ENCODE measurements at places on chromosomes 3 and 15.
A peak's percentile ranks its signal among the peaks of the same experiment; 100 is the strongest.

DNA sequence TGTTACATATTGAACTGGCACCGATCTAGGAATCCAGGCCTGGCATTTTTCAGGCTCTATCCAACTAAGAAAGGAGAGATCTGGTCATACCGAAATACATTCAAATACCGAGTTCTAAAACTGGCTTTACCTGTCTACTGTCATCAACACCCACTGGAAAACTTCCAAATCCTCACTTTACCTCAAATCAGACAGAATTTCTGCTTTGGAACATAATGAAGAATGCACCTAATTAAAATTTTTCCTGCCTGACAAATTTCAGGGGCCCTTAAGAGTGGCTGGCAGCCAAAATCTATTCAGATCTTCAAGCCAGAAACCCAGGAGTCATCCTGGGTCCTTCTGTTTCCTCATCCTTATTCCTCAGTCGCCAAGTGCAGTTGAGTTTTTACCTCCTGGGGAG, 198.6 kb upstream of the FEZF2 start:
- DNase-seq = no peak

DNA sequence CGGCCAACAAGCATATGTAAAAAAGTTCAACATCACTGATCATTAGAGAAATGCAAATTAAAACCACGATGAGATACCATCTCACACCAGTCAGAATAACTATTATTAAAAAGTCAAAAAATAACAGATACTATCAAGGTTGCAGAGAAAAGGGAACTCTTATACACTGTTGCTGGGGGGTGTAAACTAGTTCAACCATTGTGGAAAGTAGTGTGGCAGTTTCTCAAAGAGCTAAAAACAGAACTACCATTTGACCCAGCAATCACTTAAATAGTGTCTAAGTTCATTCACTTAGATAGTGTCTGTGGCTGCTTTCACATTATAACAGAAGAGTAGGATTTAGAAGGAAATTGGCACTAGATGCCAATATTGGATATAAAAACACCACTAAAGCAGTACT, 49.7 kb downstream of the CGGBP1 start:
- DNase-seq = no peak

GRCh38 chr3:122533931-122534334, 19.2 kb upstream of the KPNA1 start:
- no peak for DNase-seq

GRCh38 chr3:14672588-14672987, 2.4 kb upstream of the C3orf20 start:
- DNase-seq = no peak

GRCh38 chr15:61030451-61030850, 198.7 kb downstream of the RORA start:
- no peak for DNase-seq

GRCh38 chr3:179309225-179310078, 13.4 kb upstream of the ZNF639 start:
- no peak for DNase-seq

GRCh38 chr3:45688194-45688881, 858 bp upstream of the SACM1L start:
- peak; percentile 38 for DNase-seq

DNA sequence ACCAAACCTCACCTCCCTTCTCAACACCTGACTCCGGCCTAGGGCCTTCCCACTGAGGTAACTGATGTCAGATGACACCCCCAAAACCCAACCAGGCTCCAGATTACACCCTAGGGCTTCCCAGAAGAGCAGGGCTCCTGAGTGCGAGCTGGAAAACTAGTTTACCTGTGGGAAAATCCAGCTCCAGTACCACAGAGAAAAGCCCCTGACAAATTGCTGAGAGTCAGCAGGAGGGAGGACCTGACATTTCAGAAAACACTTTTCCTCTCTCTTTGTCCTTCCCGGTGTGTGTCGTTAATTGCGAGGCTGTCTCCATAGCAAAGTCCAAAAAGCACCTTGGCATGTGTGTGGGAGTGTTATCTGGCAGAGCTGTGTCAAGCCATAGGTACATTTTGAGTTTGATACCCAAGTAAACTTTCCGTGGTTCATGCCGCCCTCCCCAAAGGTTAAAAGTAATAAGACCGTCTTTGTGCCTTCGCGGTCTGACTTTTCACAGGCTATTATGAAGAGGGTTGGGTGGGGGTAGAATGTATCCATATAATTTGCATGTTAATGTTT, 79.8 kb upstream of the FNDC3B start:
- DNase-seq = no peak

- DNase-seq = no peak
These were observed 16.6 kb downstream of the ZNF592 start for GRCh38 chr15:84764989-84765388.

- DNase-seq = peak; percentile 95
These were observed 81.9 kb upstream of the SLC25A36 start for GRCh38 chr3:140859592-140860336.

DNA sequence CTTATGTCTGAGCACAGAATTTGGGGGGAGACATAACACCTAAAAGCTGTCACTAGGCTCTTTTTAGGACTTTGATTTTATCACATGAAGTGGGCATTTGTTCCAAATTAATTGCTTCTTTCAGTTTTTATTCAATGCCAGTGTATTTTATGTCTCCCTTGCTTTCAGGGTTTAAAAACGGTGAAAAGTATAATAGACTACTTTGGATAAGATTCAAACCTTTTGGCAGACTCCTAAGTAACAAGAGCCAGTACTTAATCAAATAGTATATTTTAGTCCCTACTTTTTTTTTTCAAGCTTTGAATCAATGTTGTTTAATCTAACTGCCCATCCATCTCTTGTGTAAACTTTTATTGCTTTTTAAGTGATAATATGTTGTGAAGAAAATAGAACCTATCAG, 847.2 kb upstream of the DPPA4 start:
- no peak for DNase-seq

DNA sequence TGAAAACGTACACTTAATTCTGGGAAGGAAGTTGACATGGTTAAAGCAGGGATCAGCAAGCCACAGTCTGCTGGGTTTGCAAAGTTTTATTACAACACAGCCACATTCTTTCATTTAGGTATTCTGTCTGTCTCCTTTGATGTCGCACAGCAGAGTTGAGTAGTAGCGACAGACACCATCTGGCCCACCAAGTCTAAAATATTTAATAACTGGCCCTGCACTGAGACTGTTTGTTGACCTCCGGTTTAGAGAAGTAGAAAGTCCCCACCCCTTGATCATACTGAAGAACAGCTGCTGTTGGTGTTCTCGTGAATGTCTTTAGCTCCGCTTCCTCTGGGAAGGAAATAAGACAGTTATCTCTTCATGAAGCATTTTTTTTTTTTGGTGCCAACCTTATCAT, 66.2 kb downstream of the MCTP2 start:
- no peak for DNase-seq

Measured in COR-L47 (cell line).